ENCODE measurements at places on chromosomes 3 and 15.

- H3K27me3 ChIP-seq: no peaks in the 10 kb centered on the region
- no peak for DNase-seq
- H3K4me3 ChIP-seq: no peak overlapping the region
- H3K4me1 ChIP-seq: no peaks in the 10 kb centered on the region
Measured at GRCh38 chr15:84990507-84990906, 8.9 kb downstream of the PDE8A start.

DNA sequence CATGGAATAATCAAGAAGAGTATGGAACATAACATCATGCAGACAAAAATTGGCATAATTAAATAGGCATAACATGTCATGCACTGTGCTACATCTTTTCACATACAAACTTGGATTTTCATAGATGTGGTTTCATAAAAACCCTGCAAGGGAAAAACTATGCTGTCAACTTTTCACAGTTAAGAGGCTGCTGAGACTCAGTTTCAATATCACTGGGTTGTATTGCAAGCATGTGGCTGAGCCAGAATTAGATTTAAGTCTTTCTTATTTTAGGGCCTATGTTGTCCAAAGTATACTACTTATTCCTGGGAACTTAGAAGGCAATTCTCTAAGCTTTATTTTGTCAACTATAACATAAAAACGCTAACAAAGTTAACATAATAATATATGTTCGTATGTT lies 70.7 kb upstream of the LSAMP start:
- no peaks in the 10 kb centered on the region for H3K27me3 ChIP-seq
- no peak overlapping the region for H3K4me3 ChIP-seq
- no peaks in the 10 kb centered on the region for H3K4me1 ChIP-seq

DNA sequence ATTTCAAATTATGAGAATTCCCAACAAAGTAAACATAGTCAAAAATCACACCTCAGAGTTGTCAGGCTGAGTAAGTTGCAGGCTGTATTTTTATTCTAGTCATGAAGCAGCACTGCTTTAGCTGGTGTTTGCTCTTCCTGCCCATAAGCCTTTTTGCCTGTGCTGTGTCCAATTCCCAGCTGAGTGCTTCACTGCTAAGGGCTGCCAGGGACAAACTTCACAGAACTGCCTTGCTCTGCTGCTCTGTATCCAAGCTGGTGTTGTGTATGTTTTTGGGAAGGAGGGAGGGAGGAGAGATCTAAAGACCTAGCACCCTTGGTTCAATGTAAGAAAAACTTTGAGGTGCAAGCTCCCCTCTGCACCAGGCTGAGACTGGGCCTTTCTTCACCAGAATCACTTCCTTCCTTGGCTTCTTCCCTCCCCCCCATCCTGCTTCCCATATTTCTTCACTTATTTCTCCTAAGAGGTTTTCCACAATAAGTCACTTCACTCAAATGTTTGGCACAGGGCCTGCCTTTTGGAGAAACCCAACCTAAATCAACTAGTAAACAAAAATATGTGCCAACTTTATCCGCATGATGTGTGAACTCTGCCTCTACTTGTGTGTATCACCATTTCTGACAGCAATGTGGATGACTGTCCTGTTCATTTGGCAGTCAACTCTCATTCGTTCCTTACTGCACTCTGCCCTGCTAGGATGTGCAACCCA lies 156.1 kb downstream of the TBL1XR1 start:
- H3K36me3 ChIP-seq: peaks cover 82% of the 10 kb centered on the region
- DNase-seq: no peak
- H3K4me1 ChIP-seq: peaks cover 3% of the 10 kb centered on the region
- no peak overlapping the region for H3K27ac ChIP-seq
- H3K27me3 ChIP-seq: no peaks in the 10 kb centered on the region

DNA sequence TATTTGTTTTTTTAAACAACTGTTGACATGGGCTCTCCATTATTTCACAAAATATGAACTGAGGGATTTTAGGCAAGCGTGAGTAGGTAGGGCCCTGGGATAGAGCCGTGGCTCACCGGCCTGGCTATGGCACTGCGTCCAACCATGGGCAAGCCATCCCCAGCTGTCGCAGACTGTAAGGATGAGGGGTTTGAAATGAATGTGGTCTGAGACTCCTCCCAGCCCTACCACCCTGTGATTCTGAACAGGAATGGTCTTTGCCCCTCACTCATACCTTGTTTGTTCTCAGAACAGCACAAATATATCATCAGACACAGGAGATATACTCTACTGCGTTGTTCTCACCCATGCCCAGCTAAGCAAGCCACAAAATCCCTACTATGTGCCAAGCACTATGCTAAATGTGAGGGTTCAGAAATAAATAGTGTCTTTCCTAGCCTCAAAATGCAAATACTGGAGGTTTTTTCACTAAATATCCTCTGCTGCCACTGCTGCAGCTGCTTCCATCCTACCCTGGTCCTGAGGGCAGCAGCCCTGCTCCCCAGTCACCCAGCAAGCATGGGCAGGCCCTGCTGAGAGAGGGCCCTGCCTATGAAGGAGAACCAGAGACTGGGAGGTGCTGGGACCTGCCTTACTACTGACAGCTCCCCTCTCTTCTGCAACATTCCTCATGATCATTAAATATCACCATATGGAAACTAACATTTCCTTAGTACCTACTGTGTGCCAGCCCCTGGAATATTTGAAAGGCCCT lies 102.8 kb downstream of the XXYLT1 start:
- H3K4me1 ChIP-seq: no peaks in the 10 kb centered on the region
- no peak overlapping the region for H3K4me3 ChIP-seq
- no peaks in the 10 kb centered on the region for H3K36me3 ChIP-seq
- no peak for DNase-seq
- no peak overlapping the region for H3K27ac ChIP-seq

DNA sequence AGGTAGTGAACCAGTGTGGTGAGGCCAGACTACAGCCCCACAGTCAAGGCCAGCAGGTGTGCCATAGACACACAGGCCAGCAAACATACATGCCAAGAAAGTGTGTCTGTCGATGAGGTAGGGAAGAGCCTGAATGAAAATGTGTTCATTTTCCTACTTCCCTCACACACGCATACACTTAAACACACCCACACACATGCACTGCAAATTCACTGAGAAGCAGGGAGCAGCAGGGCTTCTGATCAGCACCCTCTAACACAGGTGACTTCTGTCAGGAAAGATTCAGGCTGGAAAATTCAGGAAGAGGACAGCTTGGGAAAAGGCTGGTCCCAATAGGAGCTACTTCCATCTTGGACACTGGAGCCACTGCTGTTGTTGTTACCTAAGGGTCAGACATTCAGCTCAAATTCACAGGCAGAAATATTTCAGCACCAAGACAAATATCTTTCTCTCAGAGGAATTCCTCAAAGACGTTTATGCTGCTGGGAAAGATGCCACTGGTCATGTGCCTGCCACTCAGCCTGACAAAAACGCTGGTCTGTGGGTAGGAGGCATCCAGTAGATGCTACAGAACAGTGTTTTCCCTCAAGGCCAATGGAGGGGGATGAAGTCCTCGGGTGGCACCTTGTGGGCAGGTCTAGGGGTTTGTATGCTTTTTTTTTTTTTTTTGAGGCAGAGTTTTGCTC lies 40.9 kb upstream of the LARS2 start:
- H3K4me1 ChIP-seq: no peaks in the 10 kb centered on the region
- DNase-seq: no peak
- no peak overlapping the region for H3K27ac ChIP-seq
- H3K36me3 ChIP-seq: no peaks in the 10 kb centered on the region

DNA sequence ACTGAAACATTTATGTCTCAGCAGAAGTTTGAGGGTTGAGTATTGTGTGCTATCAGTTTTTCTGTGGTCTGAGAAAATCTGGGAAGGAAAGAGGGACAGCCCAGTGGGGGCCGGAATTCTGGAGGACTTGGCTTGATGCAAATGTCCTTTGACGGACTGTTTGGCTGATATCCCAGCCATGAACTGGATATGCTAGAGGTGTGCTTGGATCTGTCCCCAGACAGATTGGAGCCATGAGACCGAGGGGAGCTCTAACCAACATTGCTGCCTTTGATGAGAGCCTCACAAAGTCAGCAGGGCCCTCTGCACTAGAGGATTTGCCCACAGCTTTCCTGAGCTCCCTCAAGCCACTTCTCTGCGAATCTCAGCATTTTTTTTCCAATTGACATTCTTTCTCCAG lies 405.6 kb downstream of the NTRK3 start:
- no peaks in the 10 kb centered on the region for H3K4me1 ChIP-seq
- DNase-seq: no peak
- no peak overlapping the region for H3K27ac ChIP-seq
- H3K27me3 ChIP-seq: no peaks in the 10 kb centered on the region
- H3K36me3 ChIP-seq: no peaks in the 10 kb centered on the region
- H3K4me3 ChIP-seq: no peak overlapping the region

- H3K4me1 ChIP-seq: no peaks in the 10 kb centered on the region
- no peaks in the 10 kb centered on the region for H3K36me3 ChIP-seq
- no peak overlapping the region for H3K4me3 ChIP-seq
- no peak for DNase-seq
- H3K27ac ChIP-seq: no peak overlapping the region
- H3K27me3 ChIP-seq: no peaks in the 10 kb centered on the region
Measured at GRCh38 chr3:133479401-133479800, 79.5 kb downstream of the BFSP2 start.

- DNase-seq: no peak
- peaks cover 5% of the 10 kb centered on the region for H3K36me3 ChIP-seq
- no peak overlapping the region for H3K4me3 ChIP-seq
- no peaks in the 10 kb centered on the region for H3K4me1 ChIP-seq
Measured at GRCh38 chr3:138668107-138668506, 59.5 kb downstream of the FAIM start.

DNA sequence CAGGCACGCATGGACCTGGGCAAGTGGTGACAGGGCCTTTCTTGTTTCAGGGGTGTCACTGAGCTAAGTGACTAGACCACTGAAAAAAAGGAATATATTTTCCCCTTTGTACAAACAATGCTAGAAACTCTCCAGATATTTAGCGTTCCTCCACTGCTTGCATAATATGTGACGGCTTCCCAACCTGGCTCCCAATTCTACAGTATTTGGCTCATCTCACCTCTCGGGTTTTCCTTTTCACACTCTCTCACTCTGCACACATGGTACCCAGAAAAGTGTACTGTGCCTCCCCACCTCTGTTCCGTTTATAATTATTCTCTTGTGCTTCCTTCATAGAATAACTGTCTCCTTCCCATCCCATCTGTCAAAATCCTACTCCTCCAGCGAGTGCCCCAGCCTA lies 140.5 kb upstream of the KLHL25 start:
- H3K27me3 ChIP-seq: no peaks in the 10 kb centered on the region
- H3K27ac ChIP-seq: no peak overlapping the region
- H3K4me1 ChIP-seq: no peaks in the 10 kb centered on the region

DNA sequence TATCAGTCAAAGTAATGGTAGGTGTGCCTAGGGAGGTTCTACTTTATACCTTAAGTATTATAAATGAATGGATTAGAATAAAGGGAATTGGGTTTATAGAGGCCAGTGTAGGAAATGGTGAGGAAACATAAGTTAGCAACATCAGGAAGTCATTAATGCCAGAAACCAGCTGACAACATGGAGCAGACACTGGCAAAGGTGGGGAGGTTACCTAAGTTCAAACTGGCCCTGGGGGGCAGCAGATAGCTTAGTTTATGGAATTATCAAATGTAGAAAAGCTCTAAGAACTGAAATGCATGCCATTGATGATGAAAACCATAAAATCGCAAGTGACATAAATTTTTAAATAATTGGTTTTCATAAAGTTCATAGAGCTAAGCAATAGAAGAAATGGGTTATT lies 498.6 kb downstream of the NAALADL2 start:
- H3K4me1 ChIP-seq: no peaks in the 10 kb centered on the region
- peak; percentile 27 for DNase-seq
- no peak overlapping the region for H3K4me3 ChIP-seq
- H3K36me3 ChIP-seq: no peaks in the 10 kb centered on the region
- peak overlapping the region; percentile 69 for H3K27ac ChIP-seq
- H3K27me3 ChIP-seq: no peaks in the 10 kb centered on the region

- DNase-seq: no peak
- H3K4me3 ChIP-seq: no peak within 1 kb of the TSS
- H3K27ac ChIP-seq: no peak within 1 kb of the TSS
- peaks cover 24% of the 10 kb centered on the region for H3K36me3 ChIP-seq
- peaks cover under 1% of the 10 kb centered on the region for H3K4me1 ChIP-seq
Measured at GRCh38 chr3:52225452-52226228, at the start of gene TLR9. Gene TLR9, minus strand, starts transcription at chr3:52225645. Its CDS starts 116 bp downstream, at chr3:52225529.

- H3K27me3 ChIP-seq: no peaks in the 10 kb centered on the region
- no peak for DNase-seq
- no peak overlapping the region for H3K4me3 ChIP-seq
Measured at GRCh38 chr3:141796889-141797781, 33.9 kb downstream of the GRK7 start.

- H3K4me1 ChIP-seq: no peaks in the 10 kb centered on the region
- no peaks in the 10 kb centered on the region for H3K36me3 ChIP-seq
- no peak for DNase-seq
- no peak overlapping the region for H3K27ac ChIP-seq
- no peak overlapping the region for H3K4me3 ChIP-seq
Measured at GRCh38 chr3:21745966-21746365, 5.0 kb downstream of the ZNF385D start.

DNA sequence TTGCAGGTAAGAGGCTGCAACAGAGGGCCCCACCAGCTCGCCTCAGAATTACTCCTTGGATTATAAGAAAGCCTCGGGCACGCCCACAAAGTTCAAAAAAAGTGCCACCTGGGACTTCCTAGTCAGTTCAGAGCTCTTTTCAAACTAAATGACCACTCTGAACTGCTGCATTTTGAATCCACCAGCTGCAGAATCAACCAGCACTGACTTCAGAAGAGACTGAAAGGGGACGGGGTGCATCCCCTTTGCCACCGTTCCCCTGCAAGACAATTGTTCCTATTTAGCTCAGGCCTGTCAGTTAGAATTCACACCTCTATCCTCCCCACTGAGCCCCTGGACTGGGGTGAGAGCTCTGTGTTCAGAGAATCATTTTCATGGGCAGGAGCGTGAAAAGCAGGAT lies 181.4 kb upstream of the GADL1 start:
- H3K36me3 ChIP-seq: no peaks in the 10 kb centered on the region
- no peak overlapping the region for H3K27ac ChIP-seq
- DNase-seq: no peak
- H3K27me3 ChIP-seq: no peaks in the 10 kb centered on the region

DNA sequence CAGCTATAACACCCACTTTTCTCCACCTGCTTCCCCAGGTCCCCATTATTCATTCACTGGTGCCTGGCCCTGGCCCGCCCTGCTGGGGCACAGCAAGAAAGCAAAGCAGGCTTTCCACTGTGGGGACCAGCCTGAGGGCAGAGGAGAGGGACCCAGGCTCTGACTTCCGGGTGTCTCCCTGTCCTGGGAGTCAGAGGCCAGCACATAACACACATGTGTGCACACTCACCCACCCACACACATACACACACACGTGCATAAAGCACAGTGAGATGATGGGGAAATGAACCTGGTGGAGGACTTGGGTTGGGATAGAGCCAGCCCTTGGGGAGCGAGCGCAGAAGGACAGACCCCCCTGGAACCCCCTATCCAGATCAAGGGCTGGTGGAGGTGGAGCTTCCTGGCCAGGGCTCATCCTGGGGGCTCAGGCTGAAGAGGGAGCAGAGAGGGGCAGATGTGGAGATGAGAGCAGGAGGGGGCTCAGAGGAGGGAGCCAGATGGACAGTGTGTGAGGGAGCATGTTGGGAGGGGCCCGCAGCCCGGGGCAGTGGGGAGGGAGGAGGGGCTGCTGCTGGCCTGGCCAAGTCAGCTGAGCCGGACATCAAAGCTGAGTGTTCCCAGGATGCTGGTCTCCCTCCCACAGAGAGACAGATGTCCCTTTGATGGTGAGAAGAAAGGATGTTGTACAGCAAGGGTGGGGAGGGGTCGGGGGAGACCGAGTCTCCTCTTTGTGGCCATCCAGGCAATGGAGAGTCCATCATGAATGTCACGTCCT lies 78.2 kb downstream of the LINGO1 start:
- H3K4me1 ChIP-seq: no peaks in the 10 kb centered on the region
- H3K36me3 ChIP-seq: no peaks in the 10 kb centered on the region
- H3K27ac ChIP-seq: no peak overlapping the region
- peak; percentile 70 for DNase-seq
- no peaks in the 10 kb centered on the region for H3K27me3 ChIP-seq

- DNase-seq: no peak
- H3K4me1 ChIP-seq: no peaks in the 10 kb centered on the region
- H3K4me3 ChIP-seq: no peak overlapping the region
Measured at GRCh38 chr3:22010997-22011396, 260.0 kb upstream of the ZNF385D start.

Measured in SK-N-SH (cell line).